ENCODE measurements at places on chromosomes 5 and 9.

DNA sequence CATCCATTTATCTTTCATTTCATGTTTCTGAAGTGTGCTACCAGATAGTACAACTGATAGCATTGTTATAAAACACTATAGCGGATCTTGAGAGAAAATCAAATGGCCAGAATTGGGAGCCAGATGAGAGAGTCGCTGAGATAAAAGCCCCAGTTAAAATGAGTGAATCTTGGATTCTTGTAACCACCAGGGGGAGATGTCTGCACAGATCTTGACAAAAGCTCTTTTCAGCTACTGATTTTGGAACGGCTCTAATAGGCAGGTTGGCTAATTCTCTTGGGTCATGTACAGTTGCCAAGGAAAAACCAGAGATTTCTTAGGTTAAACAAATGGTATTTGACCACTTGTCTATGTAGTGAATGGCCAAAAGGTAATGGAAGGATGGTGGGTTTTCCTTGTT is 21.7 kb downstream of the F2RL2 start:
- DNase-seq: peak; percentile 40

- DNase-seq: no peak
These were observed 137.6 kb upstream of the MAP3K1 start for GRCh38 chr5:56677690-56678305.

- no peak for DNase-seq
These were observed 82.1 kb downstream of the EHMT1 start for GRCh38 chr9:137700911-137701310.

GRCh38 chr5:140202078-140202477 is 27.1 kb downstream of the CYSTM1 start:
- DNase-seq: no peak

GRCh38 chr5:82165740-82166530 is 112.2 kb downstream of the RPS23 start:
- no peak for DNase-seq

DNA sequence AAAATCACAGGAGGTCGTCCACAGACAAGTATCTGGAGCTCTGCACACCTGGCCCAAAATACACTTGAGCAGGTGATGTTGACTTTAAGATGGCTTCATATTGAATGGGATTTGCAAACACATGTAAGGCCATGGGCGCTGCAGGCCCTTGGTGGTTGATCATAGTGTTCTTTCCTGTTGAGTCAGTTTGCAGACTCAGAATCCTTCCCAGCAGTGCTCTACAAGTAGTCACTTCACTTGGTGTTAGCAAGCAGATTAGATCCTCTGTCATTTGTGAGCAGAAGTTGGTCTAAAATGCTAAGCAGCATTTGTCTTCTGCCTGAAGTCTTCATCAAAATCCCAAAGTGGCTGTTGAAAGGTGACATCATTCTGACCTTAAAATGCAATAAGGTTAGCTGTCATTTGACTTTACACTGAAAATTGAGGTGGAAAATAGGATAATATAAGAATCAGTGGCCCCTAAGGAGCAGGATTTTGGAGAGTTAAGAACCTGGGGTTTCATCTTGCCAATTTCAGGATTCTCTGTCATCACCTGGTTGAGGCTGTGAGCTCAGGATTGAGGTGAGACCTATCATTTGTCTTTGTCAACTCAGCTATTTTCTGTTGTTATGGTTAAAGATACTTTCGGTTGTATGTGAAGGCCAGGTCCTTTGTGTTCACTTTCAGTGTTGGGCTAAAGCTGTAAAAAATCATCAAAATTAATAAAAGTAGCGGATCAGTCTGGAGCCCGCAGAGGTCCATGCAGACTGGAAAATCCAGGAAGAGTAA is 114.5 kb downstream of the LRRC70 start:
- DNase-seq: no peak

GRCh38 chr5:2797981-2798380 is 46.5 kb upstream of the IRX2 start:
- DNase-seq: no peak

Data from activated naive CD4-positive, alpha-beta T cell treated with anti-CD3 and anti-CD28 coated beads, Interleukin-2, amount 50 U/mL, for 72 hours (primary cell).